Pericardium fibroblast (primary cell): ENCODE measurements at places on chromosomes 1 and 21. TPM values are rescaled to one million over a fixed set of nuclear protein-coding genes. Genes with fewer than 3 reads are reported as not detected.

COL18A1 gene
- 192 and 240 TPM in 2 replicates for total RNA-seq

NBPF10 gene
- 1.3 and 2.0 TPM in 2 replicates for total RNA-seq

FGR gene
- not detected in 2 replicates for total RNA-seq

AMY1C gene
- not detected in 2 replicates for total RNA-seq

GSTM5 gene
- 3.7 TPM in 1 of 2 replicates, not detected in the other for total RNA-seq

KCNK1 gene
- total RNA-seq, result 1.4 and 2.4 TPM in 2 replicates

GBP2 gene
- 2.1 and 9.4 TPM in 2 replicates for total RNA-seq

S100A3 gene
- 2.5 and 10.0 TPM in 2 replicates for total RNA-seq

RSPO1 gene
- total RNA-seq, result 0.17 and 8.6 TPM in 2 replicates

ALPL gene
- 4.0 and 11.2 TPM in 2 replicates for total RNA-seq

HHAT gene
- total RNA-seq, result 2.7 and 3.5 TPM in 2 replicates

SRRM1 gene
- 24.2 and 25.1 TPM in 2 replicates for total RNA-seq

KRTAP19-1 gene
- total RNA-seq, result not detected in 2 replicates

SPRR4 gene
- not detected in 2 replicates for total RNA-seq

TCHHL1 gene
- total RNA-seq, result not detected in 2 replicates

SPRR2B gene
- total RNA-seq, result not detected in 2 replicates

KCNK2 gene
- 0.23 and 17.9 TPM in 2 replicates for total RNA-seq

AVPR1B gene
- not detected in 2 replicates for total RNA-seq

NPHS2 gene
- total RNA-seq, result not detected in 2 replicates

FCGR3A gene
- total RNA-seq, result not detected in 2 replicates

GJB5 gene
- total RNA-seq, result not detected in 2 replicates

PDZK1 gene
- not detected in 2 replicates for total RNA-seq

HEYL gene
- 0.85 and 1.1 TPM in 2 replicates for total RNA-seq

NKAIN1 gene
- 0.35 and 0.43 TPM in 2 replicates for total RNA-seq

SDE2 gene
- 7.1 and 10.3 TPM in 2 replicates for total RNA-seq

CFAP107 gene
- not detected in 2 replicates for total RNA-seq

TNFRSF18 gene
- total RNA-seq, result not detected in 2 replicates

DNAJC6 gene
- 0.26 and 1.6 TPM in 2 replicates for total RNA-seq

KANK4 gene
- under 0.01 and 0.43 TPM in 2 replicates for total RNA-seq

FCRLA gene
- total RNA-seq, result not detected in 2 replicates

IL12RB2 gene
- not detected in 2 replicates for total RNA-seq

RUNX3 gene
- total RNA-seq, result not detected in 2 replicates

HMGCS2 gene
- not detected in 2 replicates for total RNA-seq

EEIG2 gene
- total RNA-seq, result 7.5 and 15.8 TPM in 2 replicates

DNALI1 gene
- total RNA-seq, result 2.9 and 5.5 TPM in 2 replicates

LGR6 gene
- not detected in 2 replicates for total RNA-seq

S100A1 gene
- 0.12 and 0.17 TPM in 2 replicates for total RNA-seq

OR14K1 gene
- not detected in 2 replicates for total RNA-seq

NOTCH2NLA gene
- total RNA-seq, result 41.5 and 42.0 TPM in 2 replicates

CCDC24 gene
- total RNA-seq, result 0.43 and 2.2 TPM in 2 replicates

TTC39A gene
- not detected in 2 replicates for total RNA-seq

TOMM20 gene
- total RNA-seq, result 85.4 and 89.7 TPM in 2 replicates

IFI44L gene
- total RNA-seq, result 1.1 and 34.7 TPM in 2 replicates

TRIM17 gene
- total RNA-seq, result 1.2 TPM in 1 of 2 replicates, not detected in the other

MROH7 gene
- total RNA-seq, result 0.85 TPM in 1 of 2 replicates, not detected in the other
